CD4-positive, alpha-beta T cell treated with Interleukin-6 at 100 ng/mL for 8 hours (primary cell): ENCODE measurements at places on chromosomes 5 and 9.
A peak's percentile ranks its signal among the peaks of the same experiment; 100 is the strongest.

DNA sequence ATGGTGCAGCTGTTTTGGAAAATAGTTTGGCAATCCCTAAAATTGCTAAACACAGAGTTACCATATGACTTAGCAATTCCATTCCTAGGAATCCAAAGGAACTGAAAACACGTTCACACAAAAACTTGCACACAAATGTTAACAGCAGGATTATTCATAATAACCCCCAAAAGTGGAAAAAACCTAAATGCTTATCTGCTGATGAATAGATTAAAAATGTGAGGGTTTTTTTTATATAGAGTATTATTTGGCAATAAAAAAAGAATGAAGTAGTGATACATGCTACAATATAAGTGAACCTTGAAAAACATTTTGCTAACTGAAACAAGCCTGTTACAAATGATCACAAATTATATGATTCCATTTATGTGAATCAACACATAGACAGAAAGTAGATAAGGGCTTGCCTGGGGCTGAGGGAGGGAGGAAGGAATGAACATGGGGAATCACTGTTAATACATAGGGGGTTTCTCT lies 45.1 kb upstream of the TRIO start:
- no peak for DNase-seq

DNA sequence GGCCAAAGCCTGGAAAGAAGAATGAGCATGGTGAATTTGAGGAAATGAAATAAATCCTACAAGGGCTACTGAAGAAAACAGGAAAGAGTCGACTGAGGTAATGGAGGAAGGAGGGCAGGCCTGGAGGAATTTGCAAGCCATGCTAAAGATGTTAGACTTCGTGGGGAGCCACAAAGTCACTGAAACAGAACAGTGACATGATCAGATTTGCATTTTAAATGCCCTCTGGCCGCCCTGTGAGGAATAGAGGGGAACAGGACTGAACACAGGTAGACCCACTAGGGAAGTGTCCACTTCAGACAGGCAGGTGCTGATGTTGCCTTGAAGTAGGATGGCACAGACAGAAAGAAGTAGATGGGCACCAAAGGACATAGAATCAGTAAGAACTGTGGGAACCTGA lies 42.8 kb upstream of the RLN1 start:
- no peak for DNase-seq

GRCh38 chr5:35919191-35919590 lies 19.2 kb downstream of the CAPSL start:
- no peak for DNase-seq

- no peak for DNase-seq
Observed at GRCh38 chr5:32753765-32754164, 42.6 kb downstream of the NPR3 start.

DNA sequence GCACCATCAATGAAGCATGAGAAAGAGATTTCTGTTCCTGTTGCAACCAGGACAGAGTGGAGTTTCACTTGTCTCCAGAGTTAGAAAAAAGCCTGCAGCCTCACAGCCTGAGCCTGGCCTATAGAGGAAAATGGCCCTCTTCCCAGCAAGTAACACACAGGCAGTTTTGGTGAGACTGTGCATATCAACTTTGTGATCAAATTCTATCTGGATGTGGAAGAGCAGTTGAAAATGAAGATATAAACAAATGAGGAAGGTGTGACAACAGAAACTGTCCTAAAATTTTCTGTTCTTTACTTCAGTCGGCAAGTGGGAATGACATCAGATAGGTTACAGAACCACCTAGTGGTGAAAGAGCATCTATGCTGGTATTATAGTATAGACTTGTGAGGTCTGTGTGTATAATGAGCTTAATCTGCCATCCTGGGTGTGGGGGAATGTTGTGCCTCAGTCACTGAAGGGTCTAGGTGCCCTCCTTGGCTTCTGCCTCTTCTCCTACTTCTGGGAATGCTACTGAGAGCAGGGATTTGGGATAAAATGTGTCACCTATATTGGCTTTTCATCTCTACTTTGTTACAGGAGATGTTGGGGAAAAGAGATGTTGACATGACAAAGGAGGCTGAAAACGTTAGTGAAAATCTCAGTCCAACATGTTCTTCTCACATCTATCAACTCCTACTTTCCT lies 28.2 kb downstream of the YIPF5 start:
- DNase-seq: peak; percentile 1

DNA sequence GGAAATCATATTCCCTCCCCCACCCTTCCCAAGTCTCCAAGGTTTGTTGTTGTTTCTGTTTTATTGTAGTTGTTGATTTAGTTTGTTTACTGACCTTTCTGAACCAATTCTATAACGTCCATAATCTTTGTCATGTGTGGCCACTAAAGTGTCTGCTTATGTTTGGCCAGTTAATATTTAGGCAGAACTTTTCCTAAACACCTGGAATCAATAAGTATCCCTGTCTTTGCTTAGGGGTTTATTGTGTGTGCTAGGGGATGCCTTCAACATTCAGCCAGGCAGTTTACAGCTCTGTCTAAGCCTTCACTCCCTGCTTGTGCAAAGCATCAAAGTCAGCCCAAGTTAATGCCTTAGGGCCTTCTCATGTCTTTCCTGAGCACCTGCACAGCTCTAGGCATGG lies 16.9 kb upstream of the LECT2 start:
- no peak for DNase-seq

DNA sequence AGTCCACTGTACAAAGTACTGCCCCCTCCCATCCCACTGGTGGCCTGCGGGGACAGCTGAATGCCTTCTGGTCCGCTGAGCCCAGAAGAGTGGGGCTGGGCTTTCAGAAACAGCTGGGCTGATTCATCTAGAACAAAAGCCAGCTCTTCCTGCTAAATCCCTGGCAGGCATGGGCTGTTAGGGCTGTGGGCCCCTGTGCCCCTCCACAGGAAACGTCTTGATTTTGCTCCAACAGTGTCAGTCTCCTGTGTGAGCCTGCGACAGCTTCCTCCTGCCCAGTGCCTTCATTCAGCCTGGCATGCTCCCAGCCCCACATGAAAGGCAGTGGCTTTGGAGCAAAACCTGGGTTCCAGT lies 6.9 kb upstream of the GSN start:
- DNase-seq: no peak
